ENCODE measurements at places on chromosomes 2 and 18. TPM values are rescaled to one million over a fixed set of nuclear protein-coding genes. Genes with fewer than 3 reads are reported as not detected.
A peak's percentile ranks its signal among the peaks of the same experiment; 100 is the strongest.

DNA sequence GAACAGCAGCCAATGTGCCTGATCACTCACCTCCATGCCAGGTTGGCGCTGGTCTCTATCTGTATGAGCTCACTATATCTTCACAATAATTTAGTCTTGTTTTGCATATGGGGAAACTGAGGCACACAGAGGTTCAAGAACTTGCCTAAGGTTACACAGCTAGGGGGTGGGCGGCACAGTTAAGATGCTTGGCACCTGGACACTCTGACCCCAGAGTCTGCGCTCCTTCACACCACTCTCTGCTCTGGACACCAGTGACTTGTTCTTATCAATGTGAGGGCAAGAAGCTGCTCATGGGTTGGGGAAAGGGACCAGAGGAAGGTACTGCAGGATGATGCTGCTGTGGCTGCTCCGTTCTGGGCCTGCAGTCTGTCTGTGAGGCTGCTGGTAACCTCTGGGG lies 27.1 kb downstream of the FBLN7 start:
- no peak for DNase-seq

DNA sequence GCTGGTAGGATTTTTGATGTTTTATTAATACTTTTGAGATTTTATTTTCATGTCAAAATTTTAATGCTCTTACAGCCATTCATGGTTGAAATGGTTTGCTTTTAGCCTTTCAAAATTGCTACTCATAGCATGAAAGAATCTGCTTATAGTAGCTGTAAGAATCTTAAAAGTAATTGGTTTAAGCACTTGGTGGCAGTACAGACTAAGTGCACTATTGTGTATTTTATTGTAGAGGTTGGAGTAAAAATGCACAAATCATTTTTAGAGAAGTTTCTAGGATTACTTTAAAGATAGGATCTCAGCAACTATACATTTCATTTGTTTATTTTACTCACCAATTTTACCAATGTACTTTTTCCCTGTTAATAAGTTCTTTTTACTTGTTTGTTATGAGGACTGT lies 205.8 kb downstream of the SPAG16 start:
- no peak for DNase-seq

- no peak for DNase-seq
Observed at GRCh38 chr2:170077830-170078569, 99.9 kb upstream of the MYO3B start.

GRCh38 chr2:148896136-148896535 lies 21.1 kb downstream of the KIF5C start:
- DNase-seq = no peak

- DNase-seq = no peak
Observed at GRCh38 chr2:9445089-9445488, 21.6 kb downstream of the CPSF3 start.

DNA sequence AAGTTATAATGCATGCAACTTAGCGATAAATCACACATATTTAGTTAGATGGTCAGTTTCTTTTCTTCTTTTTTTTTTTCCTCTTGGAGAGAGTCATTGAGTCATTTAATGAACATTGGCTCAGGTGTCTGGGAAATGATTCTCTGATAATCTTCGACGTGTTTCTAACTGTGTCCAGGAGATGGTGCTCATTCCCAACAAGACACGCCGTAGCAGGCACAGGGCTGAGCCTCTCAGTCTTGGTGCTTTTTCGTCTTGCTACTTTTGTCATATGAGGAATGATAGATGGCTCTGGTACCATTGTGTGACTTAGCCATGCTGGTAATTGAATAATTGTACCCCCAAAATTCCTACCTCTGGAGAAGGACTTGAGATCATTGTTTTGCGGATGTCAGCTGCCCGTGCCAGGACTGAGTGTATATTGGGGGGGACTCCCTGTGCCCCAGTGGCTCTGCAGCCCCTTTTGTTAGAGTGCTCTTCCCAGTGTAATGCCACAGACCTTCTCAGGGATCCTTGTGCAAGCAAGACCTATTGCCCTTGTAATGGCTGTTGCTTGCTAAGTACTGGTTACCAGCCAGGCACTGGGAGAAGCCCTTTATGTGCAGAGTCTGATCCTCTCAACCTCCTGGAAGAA lies 107.6 kb upstream of the CYRIA start:
- DNase-seq = no peak

GRCh38 chr2:47509821-47510385 lies 106.9 kb downstream of the MSH2 start:
- DNase-seq = no peak

GRCh38 chr2:110116033-110116710 lies 550 bp upstream of the MALL start:
- DNase-seq = peak; percentile 43

GRCh38 chr2:139925903-139926302 lies 1145.7 kb upstream of the NXPH2 start:
- DNase-seq = no peak

- no peak for DNase-seq
Observed at GRCh38 chr2:46232860-46233259, 64.3 kb upstream of the EPAS1 start.

- no peak for DNase-seq
Observed at GRCh38 chr2:119137502-119137901, 21.0 kb downstream of the C1QL2 start.

DNA sequence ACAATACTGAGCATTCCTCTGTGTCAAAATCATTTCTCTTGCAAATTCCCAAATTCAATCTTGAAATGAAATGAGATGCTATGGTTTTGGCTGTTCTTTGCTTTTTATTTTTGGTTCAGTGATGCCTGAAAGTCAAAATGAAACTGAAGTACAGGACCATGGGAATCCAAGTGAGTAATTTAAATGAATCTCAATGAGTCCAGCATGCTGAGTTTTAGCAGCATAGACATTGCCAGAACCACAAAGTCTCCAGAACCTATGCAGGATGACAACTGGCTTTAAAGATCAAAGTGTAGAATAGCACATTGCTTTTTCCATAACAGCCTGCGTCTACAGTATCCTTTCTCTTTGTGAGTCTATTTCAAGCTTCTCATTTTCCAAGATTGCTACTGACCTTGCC lies 1050.7 kb upstream of the PIK3C3 start:
- DNase-seq = no peak

The ACMSD gene
- total RNA-seq = 47.0 TPM

The RPS27A gene
- 605 TPM for total RNA-seq

The SNORC gene
- total RNA-seq = 7.7 TPM

The GAL3ST2 gene
- 26.4 TPM for total RNA-seq

Data from mucosa of gallbladder (tissue), 1 donor.